ENCODE measurements at places on chromosomes 3 and 15. TPM values are rescaled to one million over a fixed set of nuclear protein-coding genes. Genes with fewer than 3 reads are reported as not detected.

The CYP8B1 gene
- not detected for total RNA-seq

The RTP1 gene
- total RNA-seq, result not detected

The GOLGA6L10 gene
- 0.34 TPM for total RNA-seq

The RLBP1 gene
- total RNA-seq, result not detected

The CLDN18 gene
- total RNA-seq, result 472 TPM

The SPSB4 gene
- 1.5 TPM for total RNA-seq

The TLR9 gene
- not detected for total RNA-seq

Data from upper lobe of left lung (tissue), 6 donors.